ENCODE measurements at places on chromosomes 5 and 9.

DNA sequence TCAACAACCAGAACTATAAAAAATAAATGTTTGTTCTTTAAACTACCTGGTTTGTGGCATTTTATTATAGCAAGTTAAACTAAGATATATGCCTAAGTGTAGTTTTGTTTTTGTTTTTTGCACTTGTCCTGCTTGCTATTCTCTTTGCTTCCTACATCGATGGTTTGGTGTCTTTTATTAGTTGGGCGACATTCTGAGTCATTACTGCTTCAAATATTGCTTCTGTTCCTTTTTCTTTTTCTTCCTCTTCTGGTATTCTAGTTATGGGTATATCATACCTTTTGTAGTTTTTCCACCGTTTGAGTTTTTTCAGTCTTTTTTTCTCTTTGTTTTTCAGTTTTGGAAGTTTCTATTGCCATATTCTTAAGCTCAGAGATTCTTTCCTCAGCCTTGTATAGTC, 86.9 kb downstream of the MACIR start:
- DNase-seq: no peak

DNA sequence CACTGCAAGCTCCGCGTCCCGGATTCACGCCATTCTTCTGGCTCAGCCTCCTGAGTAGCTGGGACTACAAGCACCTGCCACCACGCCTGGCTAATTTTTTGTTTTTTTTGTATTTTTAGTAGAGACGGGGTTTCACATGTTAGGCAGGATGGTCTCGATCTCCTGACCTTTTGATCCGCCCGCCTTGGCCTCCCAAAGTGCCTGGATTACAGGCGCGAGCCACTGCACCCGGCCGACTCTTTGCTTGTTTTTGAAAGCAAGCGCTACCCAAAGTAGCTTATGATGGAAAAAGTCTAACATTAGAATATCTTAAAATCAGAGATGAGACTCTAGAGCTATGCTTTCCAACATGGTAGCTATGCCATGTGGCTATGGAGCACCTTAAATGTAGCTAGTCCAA, 585.5 kb upstream of the ITGA1 start:
- no peak for DNase-seq

DNA sequence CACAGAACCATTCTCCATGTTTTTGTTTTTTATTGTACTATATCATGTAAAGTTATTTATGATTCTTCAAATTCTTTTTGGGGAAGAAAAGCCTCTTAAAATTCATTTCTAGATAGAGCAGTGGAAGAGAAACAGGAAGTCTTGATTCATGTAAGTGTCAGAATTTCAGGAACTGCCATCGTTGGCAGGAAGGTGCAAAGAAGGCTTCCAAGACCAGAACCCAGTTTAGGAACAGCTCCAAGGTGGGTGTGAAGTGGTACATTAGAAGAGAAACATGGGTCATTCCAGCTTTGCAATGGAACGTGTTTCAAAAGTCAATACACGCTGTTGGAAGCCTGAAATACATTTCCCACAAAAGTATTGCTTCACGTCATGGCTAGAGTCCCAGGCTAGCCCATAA, 14.8 kb downstream of the SAXO1 start:
- DNase-seq: no peak

- DNase-seq: no peak
Observed at GRCh38 chr9:33750307-33750838, 45.0 kb upstream of the PRSS3 start.

DNA sequence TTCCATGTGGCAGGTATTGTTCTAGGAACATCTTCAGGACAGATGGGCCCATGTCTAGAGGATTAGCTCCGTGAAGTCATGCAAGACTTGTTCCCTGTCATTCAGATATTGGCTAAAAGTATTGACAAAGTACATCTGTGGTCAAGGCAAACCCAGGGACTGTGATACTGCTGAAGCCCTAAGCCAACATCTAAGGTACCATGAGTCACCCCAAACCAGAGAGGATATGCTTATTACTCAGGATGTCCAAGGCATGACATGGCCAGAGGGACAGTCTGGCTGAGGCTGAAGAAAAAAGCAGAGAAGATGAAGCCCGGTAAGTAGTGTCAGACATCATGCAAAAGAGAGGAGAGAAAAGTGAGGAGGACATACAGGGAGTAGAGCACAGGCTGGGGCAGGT, 31.0 kb downstream of the HMHB1 start:
- DNase-seq: no peak

DNA sequence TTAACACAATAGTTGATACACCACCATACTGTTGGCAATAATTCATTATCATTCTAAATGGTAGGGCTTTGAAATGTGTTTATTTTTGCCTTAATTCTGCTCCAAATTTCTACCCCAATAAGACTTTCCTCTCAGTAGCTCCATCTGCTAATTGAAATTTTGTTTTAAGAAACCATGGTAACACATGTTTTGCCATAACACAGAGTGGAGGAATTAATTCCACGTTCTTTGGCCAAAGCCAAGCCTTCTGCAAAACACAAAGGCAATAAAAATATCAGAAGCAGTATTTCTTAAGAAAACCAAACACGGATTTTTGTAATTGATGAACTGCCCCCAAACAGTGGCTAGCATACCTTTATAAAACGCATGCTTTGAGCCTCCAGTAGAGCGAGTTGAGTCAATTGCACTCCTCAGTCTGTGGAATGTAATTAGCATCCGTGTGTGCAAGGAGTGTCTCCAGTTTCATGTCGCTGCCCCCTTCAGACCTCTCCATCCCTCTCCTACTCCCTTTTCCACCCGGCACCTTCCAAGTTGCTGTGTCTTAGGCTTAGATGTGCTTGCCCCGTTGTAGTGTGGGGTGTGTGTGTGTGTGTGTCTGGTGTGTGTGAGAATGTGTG, 58.2 kb upstream of the CKS2 start:
- DNase-seq: no peak

DNA sequence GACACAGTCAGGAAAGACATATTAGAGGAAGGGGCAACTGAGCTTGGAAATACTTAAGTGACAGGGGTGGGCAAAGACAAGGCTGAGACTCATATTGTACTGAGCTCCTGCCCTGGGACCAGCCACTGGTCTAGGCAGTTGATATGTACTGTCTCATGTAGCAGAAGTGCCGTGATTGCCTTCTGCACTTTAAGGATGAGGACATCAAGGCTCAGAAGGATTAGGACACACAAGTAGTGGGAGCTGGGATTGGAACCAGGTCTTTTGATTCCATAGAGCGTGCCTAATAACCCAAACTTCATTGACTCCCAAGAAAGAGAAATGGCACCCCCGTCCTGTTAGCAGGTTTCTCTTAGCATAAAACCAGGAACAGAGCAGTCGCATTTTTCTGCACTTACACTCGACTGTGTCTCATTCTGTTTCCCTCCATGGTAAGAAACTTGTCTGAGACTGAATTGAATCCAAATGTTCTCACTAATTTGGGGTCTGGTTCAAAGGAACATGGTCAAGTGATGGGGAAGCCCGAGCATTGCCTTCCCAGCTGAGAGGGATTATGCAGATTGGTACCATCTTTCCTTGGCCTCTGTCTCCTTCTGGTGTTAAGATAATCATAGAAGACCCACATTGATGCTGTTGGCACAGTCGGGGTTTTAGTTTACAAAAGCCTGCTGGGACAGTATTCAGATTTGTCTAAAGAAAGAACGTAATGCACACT, 70.4 kb downstream of the ANGPTL2 start:
- no peak for DNase-seq

DNA sequence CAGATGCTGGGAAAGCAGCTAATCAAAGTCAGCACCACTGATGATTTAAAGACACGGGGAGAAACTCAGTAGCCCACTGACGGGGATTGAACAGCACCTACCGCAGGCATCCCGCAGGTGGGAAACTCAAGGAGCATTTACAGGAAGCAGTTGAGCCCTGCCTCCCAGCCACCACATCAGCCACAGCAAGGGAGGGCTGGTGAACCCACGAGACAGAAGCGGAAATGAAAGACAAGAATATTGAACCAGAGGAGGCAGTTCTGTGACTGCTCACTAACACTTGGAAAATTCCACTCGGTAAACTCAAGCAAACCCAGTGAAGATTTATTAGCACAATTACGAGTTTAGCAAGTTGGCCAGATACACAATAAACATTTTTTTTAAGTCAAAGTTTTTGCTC, 10.6 kb upstream of the FAM163B start:
- no peak for DNase-seq

DNA sequence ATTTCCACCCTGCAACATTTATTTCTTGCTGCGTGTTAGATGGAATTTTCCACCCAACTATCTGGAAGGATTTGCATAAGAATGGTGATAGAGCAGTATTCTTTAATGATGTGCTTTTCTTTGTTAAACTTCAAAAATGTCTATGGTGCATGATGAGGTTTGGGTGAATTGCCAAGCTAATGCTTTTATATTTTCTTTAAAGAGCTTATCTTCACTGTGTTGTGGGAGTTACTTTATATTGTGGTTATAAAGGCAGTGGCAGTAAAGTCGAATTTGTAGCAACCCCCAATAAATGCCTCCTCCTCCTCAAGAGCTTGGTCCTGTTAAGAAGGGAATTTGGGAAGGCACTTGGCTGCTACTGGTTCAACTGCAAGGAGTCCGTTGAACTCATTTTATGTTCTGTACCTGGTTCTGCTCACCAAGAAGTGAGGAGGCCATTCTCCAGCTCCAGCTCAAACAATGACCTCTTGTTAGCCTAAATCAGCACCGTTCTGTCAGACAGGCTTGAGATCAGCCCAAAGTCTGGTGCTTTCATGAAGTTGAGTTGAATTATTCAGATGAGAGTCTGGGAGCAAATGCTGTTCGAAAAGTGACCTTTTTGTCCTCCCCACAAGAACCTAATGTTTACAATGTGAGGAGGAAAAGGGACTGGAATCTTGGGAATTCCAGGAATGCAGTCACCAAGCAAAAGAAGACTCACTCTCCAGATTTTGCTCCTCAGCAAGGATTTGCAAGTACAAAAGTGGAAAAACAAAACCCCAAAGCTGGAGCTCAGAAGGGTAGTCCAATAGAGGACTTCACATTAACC, 217.0 kb downstream of the TMEM38B start:
- DNase-seq: no peak
